ENCODE measurements at places on chromosomes 5 and 9.
A peak's percentile ranks its signal among the peaks of the same experiment; 100 is the strongest.

DNA sequence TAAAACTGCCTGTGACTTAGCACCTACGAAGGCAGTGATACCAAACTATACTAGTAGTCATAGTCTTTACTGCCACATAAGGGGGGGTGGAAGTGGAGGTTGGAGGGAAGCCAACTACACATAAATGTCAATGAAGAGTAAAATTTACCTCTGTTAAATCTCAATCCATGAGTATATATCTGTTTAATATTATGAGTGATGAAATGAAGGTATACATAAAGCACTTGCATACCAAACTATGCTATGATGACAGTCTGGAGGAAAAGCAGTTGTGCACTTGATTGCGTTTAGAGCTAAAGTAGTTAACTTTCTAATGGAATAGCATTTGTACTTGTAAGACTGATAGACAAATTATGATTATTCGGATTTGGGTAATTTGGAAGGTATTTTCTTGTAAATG lies 129.2 kb upstream of the POU5F2 start:
- no peak for DNase-seq

DNA sequence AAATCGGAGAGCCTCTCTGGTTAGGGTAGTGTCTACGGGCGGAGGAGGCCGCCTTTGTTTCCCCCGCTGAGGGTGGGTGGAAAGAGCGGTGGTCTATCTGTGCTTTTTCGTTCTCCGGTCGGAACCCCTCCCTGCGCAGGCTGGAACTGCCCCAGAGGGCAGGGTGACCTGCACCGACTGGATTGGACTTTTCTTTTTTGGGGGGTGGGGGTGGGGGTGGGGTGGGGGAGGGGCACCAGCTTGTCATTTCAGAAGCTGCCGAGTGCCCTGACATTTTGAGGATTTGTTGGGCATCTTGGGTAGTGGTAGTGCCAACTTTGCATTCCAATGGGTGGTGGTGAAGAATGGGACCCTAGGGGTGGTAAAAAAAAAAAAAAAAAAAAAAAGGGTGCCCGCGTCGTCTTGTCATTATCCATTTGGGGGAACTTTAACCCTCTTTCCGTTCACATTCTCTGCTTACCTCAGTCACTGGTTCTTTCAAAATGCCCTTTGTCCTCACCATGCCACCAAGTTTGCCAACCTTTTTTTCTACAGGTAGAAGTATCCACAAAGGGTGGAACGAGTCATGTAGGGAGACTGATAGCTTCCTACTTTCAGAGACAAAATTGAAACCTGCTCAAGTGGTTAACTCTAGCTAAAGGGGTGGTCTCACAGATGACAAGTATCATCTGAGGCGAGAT lies 1.3 kb downstream of the UBE2R2 start:
- no peak for DNase-seq

GRCh38 chr5:150763023-150763769 lies 4.4 kb upstream of the DCTN4 start:
- DNase-seq: no peak

GRCh38 chr5:93272108-93272507 lies 308.9 kb downstream of the NR2F1-AS1 start:
- DNase-seq: no peak

DNA sequence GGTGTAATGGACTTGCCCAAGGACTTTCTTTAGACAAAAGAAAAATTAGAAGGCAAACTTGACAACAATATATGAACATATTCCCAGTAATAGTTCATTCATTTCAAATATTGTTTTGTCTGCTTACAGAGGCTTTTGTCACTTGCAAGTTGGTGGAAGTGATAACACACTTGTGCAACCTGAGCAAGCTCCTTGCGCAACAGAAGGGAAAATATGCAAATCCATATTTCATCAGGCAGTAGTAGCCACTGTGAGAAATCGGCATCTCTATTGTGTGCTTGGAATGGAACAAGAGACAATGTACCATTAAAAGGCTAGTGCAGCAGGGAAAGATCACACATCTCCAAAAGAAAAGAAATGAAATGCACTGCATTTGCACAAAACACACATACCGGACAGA lies 125.3 kb upstream of the RASEF start:
- DNase-seq: no peak

DNA sequence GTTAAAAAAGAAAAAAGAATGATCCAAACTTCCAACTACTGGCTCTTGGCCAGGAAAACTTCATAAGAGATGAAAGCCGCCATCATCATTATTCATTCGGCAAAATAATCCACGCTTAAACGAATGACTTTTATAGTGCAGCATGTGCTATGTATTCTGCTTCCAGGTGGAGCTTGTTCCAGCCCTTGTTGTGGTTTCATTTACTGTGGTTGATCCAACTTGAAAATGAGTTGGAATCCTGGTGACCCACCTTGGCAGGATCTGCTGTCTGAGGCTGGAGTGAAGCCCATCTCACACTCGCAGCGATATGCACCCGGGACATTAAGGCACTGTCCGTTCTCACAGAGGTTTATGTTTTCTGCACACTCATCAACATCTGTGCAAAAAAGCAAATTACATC lies 209.6 kb downstream of the FBN2 start:
- no peak for DNase-seq

- DNase-seq: peak; percentile 46
These were observed 19.8 kb upstream of the SLC9A3 start for GRCh38 chr5:543755-544674.

GRCh38 chr5:144395704-144396103 lies 225.0 kb downstream of the KCTD16 start:
- no peak for DNase-seq

DNA sequence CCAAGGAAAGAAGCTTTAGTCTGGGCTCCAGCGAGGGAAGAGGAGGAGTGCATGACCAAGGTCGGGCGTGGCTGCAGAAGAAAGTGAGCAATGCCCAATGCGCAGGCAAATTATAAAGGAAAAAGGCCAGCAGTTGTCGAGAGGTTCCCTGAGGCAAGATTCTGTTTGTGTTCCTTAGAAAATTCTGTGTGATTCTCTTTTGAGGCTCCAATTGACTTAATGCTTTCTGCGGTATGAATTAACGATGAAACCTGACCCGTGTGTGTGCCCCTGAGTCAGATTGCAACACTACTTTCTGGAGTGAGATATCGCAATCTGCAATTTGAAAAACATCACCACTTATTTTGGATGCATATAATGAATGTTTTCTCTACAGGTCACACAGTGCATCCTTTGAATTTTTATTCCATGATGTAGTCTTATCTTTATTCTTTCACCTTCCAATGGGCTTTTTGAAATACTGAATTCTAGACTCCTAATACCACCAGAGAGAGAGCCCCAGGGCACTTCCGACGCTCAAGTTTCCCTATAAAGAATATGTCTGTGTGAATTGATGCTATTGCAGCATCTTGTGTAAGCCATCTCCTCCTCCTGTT lies 117.9 kb upstream of the IL6ST start:
- DNase-seq: no peak

- DNase-seq: no peak
These were observed 84.2 kb downstream of the KCNT1 start for GRCh38 chr9:135786146-135786690.

GRCh38 chr9:111450124-111450523 lies 34.1 kb downstream of the ECPAS start:
- DNase-seq: no peak

DNA sequence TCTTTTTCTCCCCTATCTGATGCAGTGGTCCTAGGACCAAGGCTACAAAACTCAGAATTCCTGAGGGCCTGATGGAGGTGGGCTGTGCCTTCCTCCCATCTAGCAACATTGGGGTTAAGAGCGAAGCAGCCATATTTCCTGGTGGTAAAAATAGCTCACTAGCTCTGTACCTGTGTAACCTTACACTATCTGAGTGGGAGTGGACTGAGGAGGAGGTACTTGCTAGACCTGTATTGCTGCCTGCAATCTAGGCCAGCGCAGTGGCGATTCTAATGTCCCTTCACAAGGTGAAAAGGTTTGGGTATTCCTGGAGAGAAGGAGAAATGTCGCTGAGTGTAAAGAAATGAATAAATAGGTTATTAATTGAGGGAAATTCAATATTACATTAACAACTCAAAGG lies 80.2 kb upstream of the LIFR start:
- no peak for DNase-seq

DNA sequence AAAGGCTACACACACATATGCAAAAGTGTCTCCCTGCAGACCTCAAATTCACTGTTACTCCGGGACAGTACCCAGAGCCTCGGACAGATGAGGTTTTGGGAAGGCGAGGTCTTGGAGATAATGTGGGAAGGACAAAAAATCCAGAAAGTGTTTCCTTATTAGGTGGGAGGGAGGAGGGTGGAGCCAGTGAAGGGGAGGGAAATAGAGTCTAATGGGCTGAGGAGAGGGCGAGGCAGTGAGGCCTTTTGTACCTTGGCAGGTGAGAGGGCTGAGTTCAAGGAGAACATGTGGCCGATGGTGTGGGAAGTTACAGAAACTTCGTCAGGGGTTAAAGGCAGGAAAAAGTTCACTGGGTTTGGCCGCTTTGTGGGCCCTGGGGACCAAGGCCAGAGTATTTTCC lies 22.1 kb upstream of the TMEM174 start:
- DNase-seq: no peak

GRCh38 chr9:119533504-119533903 lies 164.3 kb upstream of the BRINP1 start:
- no peak for DNase-seq

GRCh38 chr5:34490506-34491250 lies 165.4 kb upstream of the RAI14 start:
- DNase-seq: no peak

- DNase-seq: no peak
These were observed 27.8 kb upstream of the LAMC3 start for GRCh38 chr9:130981002-130981755.

- DNase-seq: no peak
These were observed 16.0 kb upstream of the PAPPA start for GRCh38 chr9:116137581-116137980.

GRCh38 chr9:105890046-105890822 lies 195.9 kb downstream of the TMEM38B start:
- no peak for DNase-seq

Data from stimulated activated CD4-positive, alpha-beta T cell treated with anti-CD3 and anti-CD28 coated beads, Interleukin-4, amount 100 ng/mL, for 1 hour (primary cell).